ENCODE measurements at places on chromosomes 6 and 20.

GRCh38 chr20:57435498-57436222, 44.5 kb downstream of the RBM38 start:
- no peak for DNase-seq

- DNase-seq, result no peak
Observed at GRCh38 chr6:117263353-117263927, 1.9 kb upstream of the VGLL2 start.

DNA sequence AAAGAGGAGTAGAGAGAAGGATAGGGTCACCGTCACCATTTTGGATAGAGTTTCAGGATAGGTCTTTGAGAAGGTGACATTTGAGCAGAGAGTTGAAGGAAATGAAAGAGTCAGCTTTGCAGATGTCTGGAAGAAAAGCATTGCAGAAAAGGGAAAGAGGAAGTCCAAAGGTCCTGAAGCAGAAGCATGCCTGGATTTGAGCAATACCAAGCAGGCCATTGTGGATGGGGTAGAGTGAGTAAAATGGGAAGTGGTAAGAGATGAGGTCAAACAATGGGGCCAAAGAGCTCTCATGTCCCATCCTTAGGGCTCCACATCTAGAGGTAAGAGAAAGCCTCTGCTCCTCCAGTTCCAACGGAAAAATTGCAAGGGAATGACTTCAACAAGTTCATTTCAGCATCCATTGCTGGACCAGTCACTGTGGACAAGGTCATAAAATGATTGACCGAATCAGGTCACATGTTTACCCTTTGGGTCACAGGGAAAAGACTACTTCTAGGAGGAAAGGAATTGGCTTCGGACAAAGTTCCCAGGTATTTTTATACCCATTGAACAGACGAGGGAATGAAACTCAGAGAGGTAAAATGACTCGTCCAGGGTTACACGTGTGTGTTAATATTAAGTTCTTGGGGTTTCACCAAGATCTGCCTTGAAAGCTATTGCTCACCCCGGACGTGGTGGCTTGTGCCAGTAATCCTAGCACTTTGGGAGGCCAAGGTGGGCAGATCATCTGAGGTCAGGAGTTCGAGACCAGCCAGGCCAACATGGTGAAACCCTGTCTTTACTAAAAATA, 6.6 kb upstream of the SAMHD1 start:
- no peak for DNase-seq

DNA sequence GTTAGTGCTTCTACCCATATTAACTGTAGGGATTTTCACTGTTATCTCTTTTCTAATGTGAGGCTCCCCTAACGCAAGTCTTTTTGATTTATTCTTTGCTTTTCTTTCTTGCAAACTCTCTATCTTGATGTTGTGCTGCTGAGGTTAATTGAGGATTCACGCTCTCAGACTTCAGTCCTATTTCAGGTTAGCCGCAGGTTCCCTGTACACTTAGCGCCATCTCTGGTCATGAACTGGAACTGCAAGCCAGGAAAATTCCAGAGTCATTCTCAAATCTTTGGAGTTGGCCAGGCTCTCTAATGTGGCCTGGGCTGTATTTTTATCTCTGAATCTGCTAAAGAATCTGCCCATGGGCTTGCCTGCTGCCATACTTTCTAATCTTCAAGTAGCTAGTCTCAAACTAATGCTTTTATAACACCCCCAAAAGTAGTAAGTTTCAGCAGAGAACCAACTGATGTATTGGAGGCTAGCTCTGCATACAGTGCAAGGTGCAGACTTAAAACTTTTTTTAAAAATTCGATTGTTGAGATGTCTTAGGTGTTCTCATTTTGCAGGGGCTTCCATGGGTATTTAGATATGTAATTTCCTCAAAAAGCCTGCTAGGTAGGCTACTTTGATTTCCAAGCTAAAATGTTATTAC, 91.1 kb upstream of the OPRM1 start:
- no peak for DNase-seq

DNA sequence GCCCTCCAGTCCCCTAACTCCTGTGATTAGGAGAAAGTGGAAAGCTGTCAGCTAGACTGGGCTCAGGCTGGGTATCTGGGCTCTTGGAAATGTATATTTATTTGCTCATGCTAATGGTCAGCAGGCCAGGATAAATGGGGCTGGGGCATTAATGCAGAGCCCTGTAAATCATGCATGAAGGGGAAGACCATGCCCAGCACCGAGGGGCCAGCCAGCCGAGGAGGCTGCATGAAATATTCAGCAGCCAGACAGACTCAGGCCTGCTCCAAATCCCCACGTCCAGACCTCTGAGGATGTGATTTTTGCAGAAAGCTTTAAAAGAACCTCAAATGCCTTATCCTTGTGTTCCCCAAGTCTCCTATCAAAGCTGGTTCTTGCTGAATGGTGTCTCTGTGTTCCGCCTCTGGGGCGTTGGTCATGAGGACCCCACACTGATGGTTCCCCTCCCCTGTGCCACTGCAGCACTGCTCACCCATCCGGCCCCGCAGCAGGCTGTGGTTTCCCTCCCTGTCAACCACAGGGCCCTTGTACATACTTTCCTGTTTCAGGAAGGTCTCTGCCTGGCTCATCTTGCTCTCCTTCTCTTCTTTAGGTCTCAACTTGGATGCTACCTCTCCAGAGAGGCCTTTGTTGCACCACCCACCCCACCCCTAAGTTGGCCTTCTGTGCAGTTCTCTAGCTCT, 358.4 kb downstream of the CDH26 start:
- no peak for DNase-seq

GRCh38 chr6:166848979-166849748, 107.2 kb downstream of the RNASET2 start:
- DNase-seq, result no peak

DNA sequence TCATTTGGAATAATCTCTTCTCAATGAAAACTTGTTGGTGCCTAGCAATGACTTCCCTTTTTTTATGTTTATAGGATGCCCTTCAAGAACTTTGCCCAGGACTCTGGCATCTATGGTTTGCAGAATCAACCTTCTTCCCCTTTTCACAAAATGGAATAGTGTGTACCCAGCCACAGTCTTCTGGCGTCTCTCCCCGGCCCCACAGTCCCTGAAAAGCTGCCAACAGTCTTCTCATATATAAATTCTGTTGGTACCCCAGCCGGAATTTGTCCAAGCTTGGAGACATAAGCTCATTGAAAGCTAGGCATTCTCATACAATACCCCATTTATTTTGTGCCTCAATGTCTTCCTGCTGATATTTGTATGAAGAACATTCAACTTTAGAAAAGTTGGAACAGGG, 26.4 kb upstream of the MCM3 start:
- DNase-seq, result no peak

DNA sequence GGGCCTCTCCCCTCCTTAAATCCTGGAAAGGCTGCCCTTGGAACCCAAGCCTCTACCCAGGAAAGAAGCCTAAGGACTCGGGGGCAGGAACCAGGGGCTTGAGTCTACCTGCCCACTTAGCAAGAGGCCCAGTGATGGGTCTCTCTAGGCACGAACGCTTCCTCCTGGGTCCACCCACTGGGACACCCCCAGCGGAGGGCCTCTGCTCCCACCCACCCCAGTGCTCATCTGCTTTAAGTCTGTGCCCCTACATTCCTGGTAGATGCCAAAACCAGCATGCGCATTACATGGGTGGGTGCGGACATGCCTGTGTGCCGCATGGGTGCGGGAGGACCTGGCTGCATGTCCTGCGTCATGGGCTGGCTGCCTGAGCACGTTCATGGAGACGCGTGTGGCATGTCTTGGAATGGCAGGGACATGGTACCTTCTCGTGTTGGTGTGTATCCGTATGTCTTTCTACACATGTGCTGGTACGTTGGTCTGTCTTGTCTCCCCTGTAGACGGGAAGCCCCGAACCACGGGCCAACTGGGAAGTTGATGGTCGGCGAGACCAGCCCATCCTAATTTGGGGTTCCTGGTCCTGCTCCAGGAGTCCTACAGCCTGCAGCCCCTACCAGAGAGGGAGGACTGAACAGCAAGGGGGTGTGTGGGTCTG, 29.3 kb downstream of the SNPH start:
- DNase-seq, result no peak

GRCh38 chr6:14228571-14228970, 111.0 kb downstream of the CD83 start:
- peak; percentile 88 for DNase-seq

DNA sequence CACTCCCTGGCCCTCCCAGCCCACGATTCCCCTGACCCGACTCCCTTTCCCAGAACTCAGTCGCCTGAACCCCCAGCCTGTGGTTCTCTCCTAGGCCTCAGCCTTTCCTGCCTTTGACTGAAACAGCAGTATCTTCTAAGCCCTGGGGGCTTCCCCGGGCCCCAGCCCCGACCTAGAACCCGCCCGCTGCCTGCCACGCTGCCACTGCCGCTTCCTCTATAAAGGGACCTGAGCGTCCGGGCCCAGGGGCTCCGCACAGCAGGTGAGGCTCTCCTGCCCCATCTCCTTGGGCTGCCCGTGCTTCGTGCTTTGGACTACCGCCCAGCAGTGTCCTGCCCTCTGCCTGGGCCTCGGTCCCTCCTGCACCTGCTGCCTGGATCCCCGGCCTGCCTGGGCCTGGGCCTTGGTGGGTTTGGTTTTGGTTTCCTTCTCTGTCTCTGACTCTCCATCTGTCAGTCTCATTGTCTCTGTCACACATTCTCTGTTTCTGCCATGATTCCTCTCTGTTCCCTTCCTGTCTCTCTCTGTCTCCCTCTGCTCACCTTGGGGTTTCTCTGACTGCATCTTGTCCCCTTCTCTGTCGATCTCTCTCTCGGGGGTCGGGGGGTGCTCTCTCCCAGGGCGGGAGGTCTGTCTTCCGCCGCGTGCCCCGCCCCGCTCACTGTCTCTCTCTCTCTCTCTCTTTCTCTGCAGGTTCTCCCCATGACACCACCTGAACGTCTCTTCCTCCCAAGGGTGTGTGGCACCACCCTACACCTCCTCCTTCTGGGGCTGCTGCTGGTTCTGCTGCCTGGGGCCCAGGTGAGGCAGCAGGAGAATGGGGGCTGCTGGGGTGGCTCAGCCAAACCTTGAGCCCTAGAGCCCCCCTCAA, at the start of gene LTA:
LTA (plus strand) TSS at position 249 of the 871 bp plus-strand sequence; CDS start at position 703, 454 bp downstream.
- no peak for DNase-seq

- peak; percentile 87 for DNase-seq
Observed at GRCh38 chr6:11613858-11614257, 76.3 kb downstream of the TMEM170B start.

DNA sequence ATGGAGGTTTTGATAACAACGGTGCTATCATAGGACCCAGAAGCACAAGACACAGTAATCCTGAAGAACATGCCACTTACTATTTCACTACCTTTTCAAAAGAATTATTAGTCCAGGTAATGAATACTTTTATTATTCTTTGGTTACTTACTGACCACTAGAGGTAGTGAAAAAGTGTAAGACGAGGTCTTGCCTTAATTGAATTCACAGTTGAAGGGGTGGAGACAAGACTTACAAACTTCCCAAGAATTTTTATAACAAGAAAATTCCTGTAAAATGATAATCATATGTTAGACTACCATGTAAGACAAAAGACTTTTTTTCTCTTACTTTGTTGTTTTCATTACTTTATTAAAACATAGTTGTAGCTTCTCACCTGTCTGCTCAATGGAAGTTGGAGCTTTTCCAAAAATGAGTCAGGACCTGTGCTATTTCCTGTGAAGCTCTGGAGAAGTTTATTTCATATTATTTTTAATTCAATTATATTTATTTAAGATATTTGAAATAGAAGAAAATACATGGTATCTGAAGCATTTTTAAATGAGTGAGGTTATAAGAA, 52.4 kb downstream of the DOP1A start:
- DNase-seq, result no peak

DNA sequence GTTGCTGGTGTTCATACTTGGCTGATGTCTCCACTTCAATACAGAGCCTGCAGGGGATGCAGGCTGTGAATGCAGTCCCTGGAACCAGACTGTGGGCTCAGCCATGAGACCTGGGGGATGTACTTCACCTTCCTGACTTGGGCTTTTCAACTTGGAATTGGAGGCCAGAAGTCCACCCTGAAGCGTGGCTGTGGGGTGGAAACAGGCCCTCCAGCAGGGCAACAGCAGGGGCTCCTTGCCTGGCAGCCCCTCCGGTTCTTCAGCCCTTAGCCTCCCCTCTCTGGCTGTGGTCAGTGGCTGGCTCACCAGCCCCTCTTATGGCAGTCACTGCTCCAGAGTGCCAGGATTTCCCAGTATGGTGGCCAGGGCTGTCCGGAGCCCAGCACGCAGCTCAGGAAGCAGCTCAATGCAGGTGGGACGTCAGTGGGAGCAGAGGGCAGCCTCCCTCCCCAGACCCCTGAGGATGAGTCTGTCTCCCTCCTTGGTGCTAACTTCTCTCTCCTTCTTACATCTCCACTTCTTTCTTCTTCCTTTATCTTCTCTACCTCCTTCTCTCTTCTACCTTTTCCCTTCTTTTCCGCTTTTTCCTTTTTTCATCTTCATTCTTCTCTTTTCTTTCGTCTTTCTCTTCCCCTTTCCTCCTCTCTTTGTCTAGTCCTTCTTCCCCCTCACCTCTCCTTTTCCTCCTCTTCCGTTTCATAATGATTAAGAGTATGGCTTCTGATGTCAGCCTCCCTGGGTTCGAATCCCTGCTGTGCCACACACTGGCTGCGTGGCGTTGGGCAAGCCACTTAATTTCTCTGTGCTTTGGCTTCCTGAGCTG, 45.3 kb downstream of the SLC52A3 start:
- DNase-seq, result no peak

GRCh38 chr6:108903796-108904195, 55.6 kb downstream of the ARMC2 start:
- no peak for DNase-seq

GRCh38 chr20:59825944-59826759, 107.3 kb downstream of the SYCP2 start:
- DNase-seq, result no peak

DNA sequence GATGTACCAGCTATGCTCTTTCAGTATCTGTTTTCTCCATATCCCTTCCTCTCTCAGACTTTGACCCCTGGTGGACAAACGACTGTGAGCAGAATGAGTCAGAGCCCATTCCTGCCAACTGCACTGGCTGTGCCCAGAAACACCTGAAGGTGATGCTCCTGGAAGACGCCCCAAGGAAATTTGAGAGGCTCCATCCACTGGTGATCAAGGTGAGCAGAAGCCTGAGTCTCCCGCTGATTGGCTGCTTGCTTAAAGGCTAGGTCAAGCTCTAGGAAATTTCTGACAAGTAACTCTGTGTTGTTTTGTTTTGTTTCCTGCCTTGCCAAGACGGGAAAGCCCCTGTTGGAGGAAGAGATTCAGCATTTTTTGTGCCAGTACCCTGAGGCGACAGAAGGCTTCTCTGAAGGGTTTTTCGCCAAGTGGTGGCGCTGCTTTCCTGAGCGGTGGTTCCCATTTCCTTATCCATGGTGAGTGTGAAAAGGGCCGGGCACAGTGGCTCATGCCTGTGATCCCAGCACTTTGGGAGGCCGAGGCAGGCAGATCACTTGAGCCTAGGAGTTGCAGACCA, 28.6 kb downstream of the C6orf89 start:
- DNase-seq, result peak; percentile 68

DNA sequence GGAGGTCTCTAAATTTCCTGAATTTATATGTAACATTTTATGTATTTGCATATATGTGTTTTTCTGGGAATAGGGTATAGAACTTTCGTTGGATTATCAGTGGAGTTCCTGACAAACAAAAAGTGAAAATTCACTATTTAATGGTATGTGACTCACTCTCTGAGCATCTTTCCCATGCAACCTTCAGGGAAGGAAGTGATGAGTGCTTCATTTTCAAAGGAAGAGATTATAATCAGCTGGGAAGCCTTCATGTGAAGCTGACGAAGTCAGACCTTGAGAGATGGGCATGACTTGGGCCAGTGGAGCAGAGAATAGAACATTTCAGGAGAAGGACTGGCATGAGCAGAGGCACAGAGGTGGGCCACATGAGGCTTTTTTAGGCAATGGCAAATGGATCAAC, 72.7 kb downstream of the FAXC start:
- DNase-seq, result peak; percentile 2

- DNase-seq, result no peak
Observed at GRCh38 chr6:37511910-37512399, 12.3 kb upstream of the CCDC167 start.

- DNase-seq, result peak; percentile 92
Observed at GRCh38 chr6:84411060-84411629, 183.7 kb upstream of the CEP162 start.

Measured in foreskin fibroblast (primary cell).